ENCODE measurements at places on chromosomes 6 and 20.

DNA sequence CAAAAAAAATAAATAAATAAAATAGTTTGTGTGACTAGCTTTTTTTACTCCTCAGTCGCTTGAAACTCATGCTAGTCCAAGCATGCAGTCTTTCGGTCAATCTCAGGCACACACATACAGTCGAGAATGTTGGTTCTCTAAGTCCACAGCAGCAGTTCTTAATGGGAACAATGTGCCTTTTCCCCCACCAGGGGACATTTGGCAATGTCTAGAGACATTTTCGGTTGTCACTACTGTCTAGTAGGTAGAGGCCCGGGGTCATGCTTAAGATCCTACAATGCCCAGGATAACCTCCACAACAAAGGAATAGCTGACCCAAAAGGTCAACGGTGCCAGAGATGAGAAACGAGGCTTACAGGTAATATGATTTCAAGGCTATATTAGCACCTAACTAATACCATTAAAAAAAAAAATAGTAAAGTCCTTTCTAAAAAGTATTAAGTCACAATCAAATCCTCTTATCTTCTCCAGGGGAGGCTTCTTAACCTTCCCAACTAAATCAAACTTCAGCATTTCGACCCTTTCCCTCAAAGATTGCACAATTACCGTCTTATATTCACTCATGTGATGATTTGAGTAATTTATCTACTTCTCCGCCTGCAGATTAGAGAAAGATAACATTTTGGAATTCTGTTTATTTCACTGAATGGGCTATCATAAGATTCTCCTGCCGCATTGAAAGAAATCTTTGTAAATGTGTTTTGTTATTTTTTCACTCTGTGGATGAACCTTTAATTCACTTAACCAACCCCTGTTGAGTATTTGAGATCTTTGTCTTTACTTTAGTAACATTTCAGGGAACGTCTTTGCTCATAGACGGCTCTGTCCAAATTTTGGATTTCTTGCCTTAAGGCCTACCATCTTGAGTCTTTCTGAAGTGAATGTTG is 8.1 kb upstream of the SALL4 start:
- no peak for DNase-seq

DNA sequence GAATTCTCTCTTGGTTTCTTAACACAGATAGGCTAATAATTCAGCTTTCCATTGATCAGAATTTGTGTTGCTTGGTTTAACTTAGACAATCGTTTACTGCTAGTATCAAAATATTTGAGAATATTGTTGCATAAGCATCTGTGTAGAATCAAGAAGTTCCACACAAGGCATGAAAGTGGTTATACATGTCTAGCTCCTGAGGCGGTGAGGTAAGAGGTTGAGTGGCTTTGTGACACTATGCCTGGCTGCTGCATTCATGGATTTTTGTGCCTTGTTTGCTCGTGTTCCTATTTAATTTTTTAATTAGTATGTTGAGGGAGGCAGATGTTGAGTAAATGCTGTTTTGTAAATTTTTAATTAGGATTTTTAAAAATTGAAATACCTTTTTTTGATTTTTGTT is 10.2 kb downstream of the PKIB start:
- no peak for DNase-seq

- DNase-seq = peak; percentile 87
Observed at GRCh38 chr20:19241440-19241839, 29.0 kb downstream of the SLC24A3 start.

- DNase-seq = peak; percentile 81
Observed at GRCh38 chr6:166942393-166943168, 13.8 kb downstream of the RNASET2 start.

GRCh38 chr6:116445102-116445501 is 16.1 kb upstream of the CALHM6 start:
- DNase-seq = no peak

DNA sequence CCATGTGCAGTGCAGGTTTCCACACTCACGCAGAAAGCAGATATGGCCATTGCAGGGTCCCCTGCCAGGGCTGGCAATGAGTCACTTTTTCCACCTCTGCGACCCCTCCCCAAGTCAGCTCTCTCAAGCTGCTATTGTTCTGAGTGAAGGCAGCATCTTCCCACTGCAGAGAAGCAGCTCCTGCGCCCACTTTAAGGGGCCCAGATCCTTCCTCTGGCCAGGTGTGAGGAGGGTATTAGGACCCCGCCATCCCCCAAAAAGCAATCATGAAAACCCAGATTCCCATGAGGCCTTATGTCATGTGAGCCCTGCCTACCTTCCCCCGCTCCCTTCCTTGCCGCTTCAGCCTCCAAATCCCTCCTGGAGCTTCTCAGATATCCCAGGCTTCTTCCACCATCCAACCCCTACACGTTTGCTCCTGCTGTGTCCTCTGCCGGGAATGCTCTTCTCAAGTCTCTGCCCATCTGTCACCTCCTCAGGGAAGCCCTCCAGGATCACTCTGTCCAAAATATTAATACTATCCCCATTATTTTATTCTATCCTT is 220.3 kb downstream of the NFATC2 start:
- no peak for DNase-seq

DNA sequence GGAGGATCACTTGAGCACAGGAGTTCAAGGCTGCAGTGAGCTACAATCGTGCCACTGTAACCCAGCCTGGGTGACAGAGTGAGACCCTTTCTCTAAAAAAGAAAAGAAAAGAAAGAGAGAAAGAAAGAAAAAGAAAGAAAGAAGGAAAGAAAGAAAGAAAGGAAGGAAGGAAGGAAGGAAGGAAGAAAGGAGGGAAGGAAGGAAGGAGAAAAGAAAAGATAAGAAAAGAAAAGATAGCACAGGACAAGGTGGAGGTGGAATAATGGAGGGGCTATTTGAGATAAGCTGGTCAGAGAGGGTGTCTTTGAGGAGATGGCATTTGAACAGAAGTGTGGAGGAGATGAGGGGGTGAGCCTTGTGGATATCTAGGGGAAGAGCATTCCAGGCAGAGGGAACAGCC is 2.7 kb upstream of the PDRG1 start:
- DNase-seq = no peak

- DNase-seq = no peak
Observed at GRCh38 chr6:163945808-163946207, 531.3 kb downstream of the QKI start.

Data from erythroblast (primary cell).